ENCODE measurements at places on chromosomes 11 and 22.

DNA sequence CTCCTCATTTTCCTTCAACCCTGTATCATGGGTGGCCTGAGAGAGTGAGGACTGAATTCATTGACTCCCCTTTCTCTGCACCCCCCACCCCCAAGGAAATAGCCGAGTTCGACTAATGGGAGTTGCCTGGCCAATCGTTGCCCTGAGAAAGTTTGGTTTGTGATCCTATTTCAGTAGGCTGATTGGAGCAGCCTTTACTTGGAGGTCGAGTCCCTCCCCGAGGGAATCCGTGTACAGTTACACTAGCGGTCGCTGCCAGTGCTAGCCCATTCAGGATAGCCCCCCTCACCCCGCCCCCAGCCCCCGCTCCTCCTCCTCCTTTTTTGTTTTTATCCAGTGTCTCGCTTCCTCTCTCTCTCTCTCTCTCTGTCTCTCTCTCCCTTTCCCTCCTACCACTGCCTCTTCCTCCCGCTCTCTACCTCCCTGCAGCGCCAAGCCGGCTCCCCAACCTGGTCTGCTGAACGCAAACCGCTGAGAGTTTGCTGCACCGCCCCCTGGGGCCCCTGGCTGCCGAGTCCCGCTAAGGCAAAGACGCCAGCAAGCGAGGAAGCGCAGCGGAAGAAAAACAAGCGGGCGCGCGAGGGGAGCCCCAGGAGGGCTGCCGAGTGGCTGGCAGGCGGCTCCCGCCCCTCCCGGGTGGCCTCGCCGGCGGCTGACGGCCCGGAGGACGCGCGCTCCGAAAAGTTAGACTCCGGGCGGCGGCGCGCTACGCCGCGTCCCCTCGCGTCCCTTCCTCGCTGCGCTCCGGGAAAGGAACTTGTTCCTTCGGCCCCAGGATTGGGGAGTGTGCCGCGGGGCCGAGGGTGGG, at the start of gene GRAMD1B:
GRAMD1B (plus strand) TSS at position 357 of the 808 bp plus-strand sequence. CDS start 524 bp downstream, outside the sequence.
- DNase-seq, result peak; percentile 55

DNA sequence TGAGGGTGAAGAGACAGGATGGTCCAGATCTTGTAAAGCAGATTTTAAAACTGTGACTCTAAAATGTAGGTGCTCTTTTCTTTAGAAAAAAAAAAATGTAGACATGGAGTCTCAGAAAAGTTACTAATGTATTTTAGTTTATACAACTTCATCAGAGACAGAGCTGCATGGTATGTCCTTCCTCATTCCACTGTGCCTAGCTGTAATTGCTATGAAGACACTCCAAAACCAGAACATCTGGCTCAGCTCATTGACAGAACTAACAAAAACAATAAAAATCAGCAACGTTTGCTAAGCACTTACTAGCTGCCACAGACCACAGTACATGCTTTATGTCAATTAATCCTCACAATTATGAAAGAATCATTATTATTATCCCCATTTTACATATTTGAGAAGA, 160.7 kb downstream of the BARX2 start:
- no peak for DNase-seq

- DNase-seq, result no peak
Measured at GRCh38 chr11:36354221-36355003, 58.3 kb downstream of the PRR5L start.

DNA sequence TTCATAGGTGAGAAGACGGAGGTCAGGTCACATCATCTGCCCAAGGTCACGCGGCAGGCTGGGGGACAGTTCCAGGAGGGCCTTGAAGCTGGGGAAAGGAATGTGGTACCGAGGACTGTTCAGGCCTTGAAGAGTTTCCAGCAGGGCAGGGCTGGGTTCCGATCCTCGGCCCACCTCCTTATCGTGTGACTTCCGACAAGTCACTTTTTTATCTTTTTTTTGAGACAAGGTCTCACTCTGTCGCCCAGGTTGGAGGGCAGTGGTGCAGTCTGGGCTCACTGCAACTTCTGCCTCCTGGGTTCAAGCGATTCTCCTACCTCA, 623 bp downstream of the NDUFS8 start:
- no peak for DNase-seq

GRCh38 chr11:81388326-81388725, 1345.3 kb downstream of the FAM181B start:
- no peak for DNase-seq

- no peak for DNase-seq
Measured at GRCh38 chr11:36081274-36081945, 137.5 kb downstream of the LDLRAD3 start.

GRCh38 chr11:123184531-123184930, 10.5 kb downstream of the CLMP start:
- no peak for DNase-seq

DNA sequence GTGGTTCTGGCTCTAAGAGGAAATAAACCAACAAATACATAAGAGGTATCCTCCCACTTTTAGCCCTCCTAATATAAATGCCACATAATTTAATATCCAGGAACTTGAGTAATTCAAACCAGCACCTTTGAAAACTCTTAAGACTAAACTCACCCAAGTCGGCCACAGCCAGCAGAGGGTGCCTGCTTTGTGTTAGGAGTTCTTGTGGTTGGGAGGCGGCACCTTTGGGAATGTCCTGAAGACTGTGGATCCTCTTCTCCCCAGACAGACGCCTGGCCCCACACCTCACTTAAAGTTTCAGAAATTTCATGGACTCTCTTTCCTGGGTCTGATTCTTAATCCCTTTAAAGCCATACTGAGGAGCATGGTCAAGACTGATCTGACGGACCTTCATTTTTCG, 169.0 kb downstream of the TBC1D22A start:
- no peak for DNase-seq

- no peak for DNase-seq
Measured at GRCh38 chr22:46686221-46687047, 51.6 kb downstream of the CERK start.

DNA sequence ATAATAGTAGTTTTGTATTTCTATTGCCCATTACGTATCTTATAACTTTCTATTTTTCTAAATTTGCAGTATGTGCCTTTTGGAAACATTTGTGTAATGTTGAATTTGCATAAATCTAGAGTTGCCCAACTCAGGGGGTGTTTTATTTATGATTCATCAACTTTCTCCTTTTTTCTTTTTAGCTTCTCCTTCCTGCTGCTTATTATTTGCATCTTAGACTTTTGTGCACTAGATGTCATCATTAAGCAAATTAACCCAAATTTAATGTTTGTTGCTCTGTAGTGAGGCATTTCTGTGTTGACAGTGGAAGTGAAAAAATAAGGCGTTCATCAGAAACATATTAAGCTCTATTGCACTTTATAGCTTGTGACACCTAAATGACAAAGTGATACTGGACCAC, 56.2 kb upstream of the ZBED5 start:
- DNase-seq, result no peak

GRCh38 chr11:19946681-19947080, 213.6 kb downstream of the DBX1 start:
- no peak for DNase-seq
